CD4-positive, alpha-beta T cell treated with Interleukin-15 for 4 hours (primary cell): ENCODE measurements at places on chromosomes 11 and 22.

DNA sequence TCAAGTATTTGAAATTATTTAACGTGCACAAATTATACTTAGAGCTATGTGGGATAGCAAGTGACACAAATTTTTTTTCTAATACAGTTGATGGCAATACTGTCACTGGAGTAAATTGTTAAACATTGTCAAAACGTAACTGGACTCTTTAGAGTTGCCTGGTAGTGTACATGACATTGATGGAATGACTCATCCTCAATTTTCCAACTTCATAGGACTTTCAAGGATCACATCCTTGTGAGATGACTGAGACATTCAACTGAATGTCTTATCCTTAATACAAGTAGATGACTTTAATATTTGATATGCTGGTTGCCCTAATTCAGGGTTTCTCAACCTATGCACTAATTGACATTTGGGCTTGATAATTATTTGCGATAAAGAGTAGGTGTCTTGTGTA lies 310.0 kb downstream of the SWAP70 start:
- no peak for DNase-seq

- DNase-seq = no peak
Observed at GRCh38 chr11:61068581-61068980, 33.7 kb upstream of the CD5 start.

GRCh38 chr11:38159038-38159437 lies 1561.0 kb upstream of the RAG2 start:
- no peak for DNase-seq

DNA sequence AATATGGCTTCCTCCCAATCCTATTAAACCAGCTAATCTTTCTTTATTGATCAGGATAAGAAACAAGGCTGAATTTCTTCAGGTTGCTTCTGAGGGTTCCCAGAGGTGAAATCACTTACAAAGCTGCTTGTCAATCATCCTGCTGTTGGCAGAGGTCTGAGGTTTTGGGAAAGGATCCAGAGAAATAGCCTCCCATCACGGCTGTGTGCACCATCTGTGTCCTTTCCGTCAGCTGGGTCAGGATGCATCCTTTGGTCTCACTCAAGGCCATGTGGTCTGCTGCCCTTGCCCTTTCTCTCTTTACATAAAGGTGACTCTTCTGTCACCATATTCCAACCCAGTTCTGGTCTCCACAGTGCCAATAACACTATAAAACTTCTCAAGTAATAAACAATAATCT lies 113.4 kb upstream of the TEAD1 start:
- no peak for DNase-seq

DNA sequence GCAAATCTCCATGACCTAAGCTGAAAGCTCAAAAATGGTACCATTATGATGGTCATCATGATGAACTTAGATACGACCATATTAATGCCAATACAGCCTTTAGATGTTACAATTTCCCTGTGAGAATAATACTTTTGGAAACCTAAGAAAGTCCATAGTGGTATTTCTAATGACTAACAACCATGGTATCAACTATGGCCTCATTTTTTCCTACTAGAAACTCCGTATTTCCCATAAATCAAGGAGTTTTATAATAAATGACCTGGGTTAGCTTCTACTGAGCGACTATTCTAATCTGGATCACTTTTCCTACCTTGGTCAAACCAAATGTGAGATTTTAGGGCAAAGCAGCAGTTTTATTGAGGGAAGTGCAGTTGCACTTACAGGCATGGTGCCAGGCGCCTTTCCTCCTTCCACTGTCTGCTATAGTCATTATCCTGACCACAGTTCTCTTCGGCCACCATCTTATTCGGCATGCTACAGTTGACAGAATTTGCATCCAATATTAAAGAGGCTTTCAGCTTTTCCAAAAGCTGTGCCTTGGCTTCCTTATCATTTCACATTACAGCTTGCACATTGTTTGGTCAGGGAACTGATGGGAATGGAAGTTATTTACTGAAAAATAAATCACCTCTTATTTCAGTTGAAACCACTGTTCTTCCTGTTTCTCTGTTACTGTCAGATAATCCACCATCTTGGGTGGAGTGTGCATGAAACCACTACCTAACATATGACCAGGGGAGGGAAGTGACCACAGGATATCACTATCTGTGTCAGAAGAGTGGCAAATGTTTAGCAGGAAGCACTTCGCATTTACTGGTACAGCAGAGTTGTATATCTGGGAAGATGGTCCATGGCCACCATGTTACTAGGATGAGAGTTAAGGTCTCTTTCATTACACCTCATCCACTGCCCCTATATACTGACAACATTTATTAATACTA lies 74.5 kb upstream of the PICALM start:
- DNase-seq = peak; percentile 27

- no peak for DNase-seq
Observed at GRCh38 chr11:33651555-33651954, 49.1 kb downstream of the C11orf91 start.

DNA sequence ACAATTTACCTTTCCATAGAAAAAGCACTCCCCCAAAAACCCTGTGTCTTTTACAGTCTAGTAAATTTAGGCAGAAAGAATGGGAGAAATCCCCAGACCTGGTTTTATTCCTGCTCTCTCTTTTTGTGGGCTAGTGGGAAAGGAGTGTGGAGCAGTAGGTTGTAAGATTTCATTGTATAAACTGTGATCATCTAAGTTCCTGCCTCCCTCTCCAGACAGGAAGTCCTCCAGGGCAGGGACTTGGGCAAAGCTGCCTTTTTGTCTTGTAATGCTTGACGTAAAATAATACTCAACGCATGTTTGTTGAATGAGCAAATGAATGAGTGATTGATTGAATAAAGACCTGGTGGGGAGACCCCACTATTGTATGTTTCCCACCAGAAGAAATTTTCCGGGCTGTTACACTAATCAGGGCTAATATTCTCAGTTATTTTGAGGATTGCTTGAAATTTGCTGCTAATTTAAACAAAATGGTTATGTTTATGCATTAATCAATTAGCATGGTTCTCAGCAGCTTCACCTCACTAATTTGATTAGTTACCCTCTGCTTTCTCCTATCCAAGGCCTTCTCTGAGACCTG lies 36.3 kb downstream of the CSNK2A3 start:
- DNase-seq = no peak

DNA sequence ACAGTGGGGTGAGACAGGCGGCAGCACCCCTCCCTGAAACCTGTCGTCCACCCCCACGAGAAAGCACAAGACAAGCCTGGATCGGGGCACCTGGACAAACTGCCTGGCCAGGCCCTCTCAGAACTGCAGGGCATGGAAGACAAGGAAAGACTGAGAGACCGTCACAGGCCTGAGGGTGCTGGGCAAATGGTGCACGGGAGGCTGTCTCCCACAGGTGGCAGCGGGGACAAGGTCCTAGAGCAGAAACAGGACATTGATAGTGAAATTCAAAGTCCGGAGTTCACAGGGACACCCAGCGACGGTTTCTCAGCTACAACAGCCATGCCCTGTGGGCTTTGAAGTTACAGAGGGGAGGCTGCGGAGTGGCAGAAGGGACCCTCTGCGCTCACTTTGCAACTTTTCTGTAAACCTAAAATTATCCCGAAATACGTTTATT lies 20.6 kb downstream of the DRD4 start:
- no peak for DNase-seq

DNA sequence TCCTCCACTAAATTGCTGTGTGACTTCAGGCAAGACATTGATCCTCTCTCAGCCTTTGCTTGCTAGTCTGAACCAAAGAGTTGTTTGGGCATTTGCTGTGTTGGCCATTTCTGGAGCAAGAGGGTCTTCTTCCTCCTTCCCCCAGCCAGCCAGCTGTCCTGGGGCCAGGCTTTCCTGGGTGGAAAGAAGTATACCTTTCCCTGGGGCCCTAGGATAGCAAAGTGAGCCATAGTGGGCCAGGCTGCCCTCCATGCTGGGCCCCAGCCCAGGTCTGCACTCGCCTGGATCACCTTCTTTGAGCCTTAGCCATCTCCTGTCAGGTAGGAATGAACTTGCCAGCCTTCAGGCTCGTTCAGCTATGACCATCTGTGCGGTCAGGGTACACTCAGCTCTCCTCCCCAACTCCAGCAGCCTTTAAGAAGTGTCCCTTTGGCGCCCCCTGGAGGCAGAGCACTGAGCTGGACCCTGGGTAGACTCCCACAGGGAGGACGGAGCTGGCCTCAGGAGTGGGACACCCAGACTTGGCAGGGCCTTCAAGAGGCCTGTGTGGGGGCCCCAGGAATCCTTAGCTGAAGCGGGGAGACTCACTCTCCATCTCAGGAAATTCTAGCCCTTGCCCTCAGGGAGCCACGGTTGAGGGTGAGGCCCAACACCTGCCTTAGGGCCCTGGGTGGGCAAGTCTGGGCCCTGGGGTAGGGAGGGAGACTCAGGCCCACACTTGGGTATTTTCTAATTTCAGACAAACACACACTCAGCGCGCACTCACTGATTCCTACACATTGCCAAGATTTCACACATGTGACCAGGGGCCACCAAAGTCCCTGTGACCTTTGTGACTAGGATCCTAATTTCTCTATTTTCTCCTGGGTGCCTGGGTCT lies 35.6 kb upstream of the TPBGL start:
- peak; percentile 78 for DNase-seq

DNA sequence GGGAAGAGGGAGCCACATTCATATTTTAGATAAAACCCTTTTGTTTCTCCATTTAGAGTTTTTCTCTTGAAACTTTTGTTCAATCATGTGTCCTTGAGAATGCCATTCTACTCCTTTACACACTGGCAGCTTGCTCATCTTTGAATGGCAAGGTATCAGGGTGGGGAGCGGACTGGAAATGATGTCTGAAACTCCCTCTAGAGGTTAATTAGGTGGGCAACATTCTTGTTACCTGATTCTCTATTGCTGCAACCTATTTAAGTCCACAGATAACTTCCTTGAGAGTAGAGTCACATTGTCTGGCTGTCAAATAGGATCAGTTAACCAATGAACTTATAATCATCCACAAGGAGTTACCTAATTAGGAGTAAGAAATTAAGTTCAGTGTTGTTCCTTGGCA lies 533.6 kb upstream of the API5 start:
- DNase-seq = no peak

- DNase-seq = no peak
Observed at GRCh38 chr11:1052133-1053011, 15.9 kb upstream of the MUC6 start.

GRCh38 chr11:30322191-30322590 lies 713 bp upstream of the ARL14EP start:
- DNase-seq = no peak
